ENCODE measurements at places on chromosomes 12 and 14.

- DNase-seq = no peak
Observed at GRCh38 chr12:49428793-49429192, 61.5 kb downstream of the SPATS2 start.

GRCh38 chr14:87152693-87153092 lies 840.3 kb downstream of the GALC start:
- no peak for DNase-seq

- DNase-seq = no peak
Observed at GRCh38 chr14:89922031-89922907, 32.3 kb downstream of the EFCAB11 start.

DNA sequence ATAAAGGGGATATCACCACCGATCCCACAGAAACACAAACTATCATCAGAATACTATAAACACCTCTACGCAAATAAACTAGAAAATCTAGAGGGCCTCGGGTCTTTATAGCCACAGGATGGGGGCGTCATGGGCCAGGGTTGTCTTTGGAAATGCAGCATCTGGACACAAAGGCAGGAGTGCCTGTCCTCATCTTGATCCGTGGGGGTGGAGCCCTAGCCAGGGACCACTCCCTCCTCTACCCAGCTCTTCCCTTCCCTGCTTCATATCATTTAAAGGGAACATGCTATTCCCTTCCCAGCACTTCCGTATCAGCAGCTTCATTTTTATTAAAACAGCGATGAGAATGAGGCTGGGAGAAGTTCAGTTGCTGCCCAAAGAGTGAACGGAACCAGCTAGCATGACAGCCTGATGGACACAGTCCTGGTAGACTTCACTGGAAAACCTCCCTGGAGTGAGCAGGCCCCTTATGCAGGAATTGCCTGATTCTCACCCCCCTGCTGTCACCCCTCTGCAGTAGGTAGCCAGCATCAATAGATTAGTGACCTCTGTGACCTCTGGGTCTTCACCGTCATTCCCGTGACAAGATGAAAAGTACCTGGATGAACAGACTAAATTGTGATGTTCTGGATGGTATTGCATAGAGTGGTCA lies 251.4 kb upstream of the RGS6 start:
- peak; percentile 54 for DNase-seq

GRCh38 chr12:88111074-88111652 lies 30.7 kb downstream of the CEP290 start:
- no peak for DNase-seq

GRCh38 chr14:100804558-100805309 lies 21.2 kb upstream of the MEG3 start:
- no peak for DNase-seq

- DNase-seq = no peak
Observed at GRCh38 chr12:9334041-9334692, 126.0 kb upstream of the PZP start.
